ENCODE measurements at places on chromosomes 3 and 15. TPM values are rescaled to one million over a fixed set of nuclear protein-coding genes. Genes with fewer than 3 reads are reported as not detected.

GRCh38 chr15:44193651-44194322 lies 1.3 kb downstream of the FRMD5 start:
- peak; percentile 68 for DNase-seq

Gene TAMM41
- total RNA-seq: 8.9 TPM

- no peak for DNase-seq
Measured at GRCh38 chr3:120689395-120689794, 7.4 kb upstream of the HGD start.

- DNase-seq: no peak
Measured at GRCh38 chr3:104596054-104596453, 770.7 kb upstream of the ALCAM start.

- DNase-seq: no peak
Measured at GRCh38 chr3:20811631-20812030, 625.6 kb upstream of the SGO1 start.

Gene DAZL
- 5.3 TPM for total RNA-seq

DNA sequence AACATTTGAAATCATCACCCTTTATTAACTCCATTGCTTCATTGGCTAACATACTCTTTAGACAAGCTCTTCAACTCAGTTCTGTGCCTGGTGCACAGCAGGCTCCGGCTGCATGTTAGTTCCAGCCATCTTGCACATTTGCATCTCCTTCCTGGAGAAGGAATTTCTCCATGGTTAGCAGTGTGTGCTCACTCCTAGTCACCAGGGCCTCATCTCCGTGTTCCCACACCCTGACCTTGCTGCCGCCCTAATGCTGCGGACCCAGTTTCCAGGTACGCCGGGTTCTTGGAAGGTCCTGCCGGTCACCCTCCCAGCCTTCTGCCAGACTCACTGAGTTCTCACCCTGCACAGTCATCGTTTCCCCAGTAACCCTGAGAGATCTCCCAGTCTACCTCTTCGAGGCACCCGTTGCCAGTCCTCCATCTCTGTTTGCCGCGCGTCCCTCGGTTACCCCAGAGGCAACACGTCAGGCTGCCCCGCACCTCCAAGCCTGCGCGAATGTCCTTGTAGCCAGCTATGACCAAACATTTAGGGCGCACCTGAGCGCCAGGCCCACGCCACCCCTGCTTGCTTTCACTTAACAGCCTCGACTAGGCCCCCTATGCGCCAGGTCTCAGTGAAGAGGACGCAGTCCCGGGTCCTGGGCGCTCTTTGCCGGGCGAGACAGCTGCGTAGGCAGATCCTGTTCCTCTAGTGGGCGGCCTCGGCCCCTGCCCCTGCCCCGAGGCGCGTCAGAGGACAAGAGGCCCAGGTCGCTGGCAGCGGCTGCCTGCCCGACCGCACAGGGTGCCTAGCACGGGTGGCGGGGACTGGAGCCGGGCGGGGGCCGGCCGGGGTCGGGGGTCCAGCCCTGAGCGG lies 747 bp upstream of the ZNF592 start:
- peak; percentile 80 for DNase-seq

Gene XCR1
- not detected for total RNA-seq

DNA sequence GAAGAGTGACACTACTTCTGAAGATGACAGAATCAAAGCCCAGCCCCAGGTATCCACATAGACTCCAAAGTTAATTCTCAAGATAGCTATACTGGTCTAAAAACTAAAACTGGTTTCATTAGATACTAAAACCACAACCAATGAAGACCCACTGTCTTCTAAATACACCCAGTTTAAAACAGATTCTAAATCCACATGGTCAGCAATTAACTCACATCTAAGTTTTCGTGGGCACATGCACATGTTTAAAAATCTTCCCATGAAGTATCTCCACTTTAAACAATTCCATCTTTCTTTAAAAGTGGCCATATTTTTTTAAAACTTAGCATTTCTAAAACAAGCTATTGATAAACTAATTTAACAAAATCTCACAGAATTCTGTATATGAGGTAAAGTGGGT lies 63.1 kb downstream of the GPR160 start:
- DNase-seq: no peak

Gene FMN1
- 2.1 TPM for total RNA-seq

Gene FANCD2OS
- total RNA-seq: not detected

GRCh38 chr3:138296639-138297038 lies 33.0 kb downstream of the NME9 start:
- DNase-seq: no peak

Gene LRRIQ4
- not detected for total RNA-seq

- DNase-seq: peak; percentile 96
Measured at GRCh38 chr3:56468184-56469106, at the start of gene ERC2. Gene ERC2 (minus strand): TSS chr3:56468467.

DNA sequence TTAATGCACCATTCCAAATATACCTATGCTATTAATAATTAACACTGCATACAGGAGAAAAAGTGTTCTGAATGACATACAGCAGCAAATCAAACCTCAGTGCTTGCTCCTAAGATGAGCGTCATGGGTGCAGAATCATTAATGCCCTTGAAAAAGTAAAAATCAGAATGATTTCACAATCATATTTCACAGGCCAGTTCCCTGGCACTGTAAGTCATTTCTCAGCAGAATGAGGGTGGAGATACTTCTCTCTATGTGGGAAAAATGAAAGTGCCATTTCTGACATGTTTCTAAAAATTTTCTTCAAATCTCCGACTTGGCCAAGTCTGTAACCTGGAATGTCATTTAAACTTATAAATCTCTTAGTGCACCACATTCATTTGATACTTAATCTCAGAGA lies 549.8 kb upstream of the AGTR1 start:
- no peak for DNase-seq

Gene LTF
- 1.3 TPM for total RNA-seq

DNA sequence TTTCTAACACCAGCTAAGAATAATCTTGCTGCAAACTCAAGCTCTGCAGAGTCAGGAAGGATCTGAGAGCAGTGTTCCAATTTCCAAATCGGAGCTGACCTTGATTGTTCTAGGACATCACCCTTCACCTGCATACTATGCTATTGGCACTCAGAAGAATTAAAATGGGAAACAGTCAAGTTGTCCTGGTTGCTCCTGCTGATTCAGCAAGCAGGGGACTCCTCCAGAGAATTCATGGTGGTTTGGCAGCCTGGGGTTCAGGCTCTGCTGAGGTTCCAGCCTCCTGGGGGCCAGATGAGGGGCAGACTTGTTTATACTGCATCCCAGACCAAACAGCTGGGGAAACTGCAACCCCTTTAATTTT lies 213.7 kb upstream of the ADAMTS9 start:
- DNase-seq: peak; percentile 12

Gene TRH
- not detected for total RNA-seq

Gene PAQR9
- total RNA-seq: 2.3 TPM

DNA sequence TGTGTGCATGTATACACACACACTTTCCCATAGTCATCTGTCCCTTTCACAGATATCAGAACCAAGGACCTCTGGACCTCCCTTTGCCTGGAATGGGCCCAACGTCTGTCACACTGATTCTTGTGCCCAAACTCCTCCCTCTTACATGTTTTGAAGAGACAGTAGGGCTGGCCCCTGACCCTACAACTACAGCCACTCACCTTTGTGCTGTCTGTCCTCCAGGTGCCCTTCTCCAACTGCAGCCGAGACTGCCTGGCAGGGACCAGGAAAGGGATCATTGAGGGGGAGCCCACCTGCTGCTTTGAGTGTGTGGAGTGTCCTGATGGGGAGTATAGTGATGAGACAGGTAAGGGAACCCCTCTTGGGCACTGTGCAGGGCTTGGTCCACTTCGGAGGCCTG lies 43.2 kb upstream of the CSTA start:
- no peak for DNase-seq

GRCh38 chr3:137769322-137770065 lies 5.4 kb downstream of the SOX14 start:
- peak; percentile 61 for DNase-seq

- DNase-seq: no peak
Measured at GRCh38 chr3:56857178-56857577, 55.4 kb upstream of the ARHGEF3 start.

DNA sequence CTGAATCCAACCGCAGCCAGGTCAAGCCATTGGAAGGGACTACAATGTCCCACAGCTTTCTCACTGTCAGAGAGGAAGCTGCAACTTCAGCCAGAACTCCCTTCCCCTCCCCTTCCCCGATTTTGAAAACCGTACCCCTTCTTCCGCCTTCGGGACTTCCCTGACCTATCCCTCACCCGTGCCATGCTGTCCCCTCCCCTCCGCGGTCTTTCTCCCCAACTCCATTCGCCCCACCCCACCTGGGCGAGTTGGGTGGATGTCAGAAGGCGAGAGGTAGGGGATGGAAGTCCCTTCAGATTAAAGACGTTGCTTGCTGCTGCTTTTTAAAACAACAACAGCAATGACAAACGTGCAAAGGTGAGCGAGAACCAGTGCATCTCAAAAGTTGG lies 723 bp downstream of the CPNE4 start:
- DNase-seq: peak; percentile 48

DNA sequence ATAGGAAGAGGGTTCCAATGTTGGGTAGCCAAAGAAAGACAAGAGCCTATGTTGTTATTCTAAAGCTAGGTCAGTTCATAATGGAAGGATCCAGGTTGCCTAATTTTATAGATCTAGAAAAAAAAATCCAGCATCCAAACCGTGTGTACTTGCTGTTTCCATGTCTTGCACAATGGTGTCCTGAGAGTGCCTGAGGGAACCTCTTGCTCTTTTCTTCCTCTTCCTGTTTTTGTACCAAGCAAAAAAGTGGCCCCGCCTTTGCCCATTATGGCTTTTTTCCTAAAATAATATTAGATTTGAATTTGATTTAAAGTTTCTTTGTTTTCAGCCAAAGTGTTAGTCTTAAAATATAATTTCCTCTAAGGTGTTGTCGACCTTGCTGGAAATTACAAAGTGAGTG lies 224.4 kb downstream of the RYR3 start:
- DNase-seq: no peak

GRCh38 chr15:67175643-67176071 lies 78.8 kb downstream of the AAGAB start:
- no peak for DNase-seq

- peak; percentile 17 for DNase-seq
Measured at GRCh38 chr15:97082830-97083229, 752.3 kb downstream of the NR2F2 start.

Gene CCR2
- total RNA-seq: not detected

Gene GABRR3
- total RNA-seq: not detected

- no peak for DNase-seq
Measured at GRCh38 chr3:173018758-173019157, 122.3 kb downstream of the SPATA16 start.

DNA sequence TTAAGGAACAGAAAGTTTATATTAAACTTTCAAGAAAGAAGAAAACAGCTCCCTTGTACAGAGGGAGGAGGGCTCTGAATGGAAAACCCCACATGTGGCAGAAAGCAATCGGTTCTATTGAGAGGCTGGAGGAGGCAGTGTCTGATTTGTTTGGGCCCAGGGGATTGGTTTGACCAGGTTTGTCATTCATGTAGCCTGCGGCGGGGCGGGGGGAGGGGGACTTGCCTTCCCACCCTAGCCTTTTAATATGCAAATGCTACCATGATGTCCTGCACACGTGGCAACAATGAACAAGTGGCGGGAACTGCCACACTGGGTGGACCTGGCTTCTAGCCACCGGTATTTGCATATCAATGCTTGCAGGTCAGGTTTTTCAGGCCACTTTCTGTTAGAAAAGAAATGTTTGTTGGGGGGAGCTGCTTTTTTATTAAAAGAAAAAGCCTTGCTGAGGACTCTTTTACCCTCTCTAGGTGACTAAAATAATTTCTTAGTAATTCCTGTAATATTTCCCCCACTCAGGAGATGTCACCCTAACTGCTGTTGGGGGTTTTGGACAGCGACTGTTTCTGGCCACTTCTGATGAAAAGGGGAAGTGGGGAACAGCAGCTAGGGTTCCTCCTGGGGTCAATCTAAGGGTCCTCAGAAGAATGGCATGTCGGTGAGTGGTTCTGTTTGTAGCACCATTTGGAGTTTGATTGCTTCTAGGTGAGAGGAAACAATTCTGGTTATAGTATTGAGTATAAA lies 691.2 kb downstream of the TBL1XR1 start:
- peak; percentile 96 for DNase-seq

- DNase-seq: peak; percentile 83
Measured at GRCh38 chr3:10992017-10992942, at the start of gene SLC6A1. Gene SLC6A1 (plus strand): TSS chr3:10992748. CDS start chr3:11017212, 24,464 bp downstream.

- DNase-seq: peak; percentile 75
Measured at GRCh38 chr15:42584031-42584765, 8.8 kb downstream of the STARD9 start.

GRCh38 chr15:73010154-73011152 lies 41.8 kb upstream of the NEO1 start:
- no peak for DNase-seq

Gene CPN2
- total RNA-seq: not detected

DNA sequence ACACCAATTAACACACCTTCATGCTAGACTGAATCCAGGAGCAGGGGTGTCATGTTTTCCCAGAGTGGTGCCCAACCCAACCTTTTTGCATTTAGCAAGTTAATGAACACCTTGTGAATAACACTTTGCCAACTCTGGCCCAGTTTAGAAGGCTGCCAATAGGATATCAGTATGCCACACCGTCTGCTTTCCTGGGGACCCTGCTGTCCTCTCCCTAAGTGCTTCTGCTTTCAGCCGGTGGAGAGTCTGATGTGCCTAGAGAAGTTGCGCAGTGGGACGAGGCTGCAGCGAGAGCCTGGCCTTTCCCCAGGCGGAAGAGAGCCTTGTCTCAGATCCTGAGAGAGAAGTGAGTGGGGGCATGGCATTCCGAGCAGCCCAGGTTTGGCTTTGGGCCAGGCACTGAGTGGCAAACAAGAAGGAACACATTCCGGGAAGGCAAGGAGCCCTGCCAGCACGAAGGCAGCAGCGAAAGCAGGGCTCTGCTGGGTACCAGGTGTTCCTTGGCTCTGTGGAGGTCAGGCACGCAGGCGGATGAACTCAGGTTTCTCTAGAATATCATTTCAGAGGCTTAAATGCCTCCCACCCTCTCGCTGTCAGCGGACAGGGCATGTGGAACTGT lies 36.9 kb downstream of the SENP8 start:
- peak; percentile 36 for DNase-seq

Gene PLA2G4D
- total RNA-seq: not detected

DNA sequence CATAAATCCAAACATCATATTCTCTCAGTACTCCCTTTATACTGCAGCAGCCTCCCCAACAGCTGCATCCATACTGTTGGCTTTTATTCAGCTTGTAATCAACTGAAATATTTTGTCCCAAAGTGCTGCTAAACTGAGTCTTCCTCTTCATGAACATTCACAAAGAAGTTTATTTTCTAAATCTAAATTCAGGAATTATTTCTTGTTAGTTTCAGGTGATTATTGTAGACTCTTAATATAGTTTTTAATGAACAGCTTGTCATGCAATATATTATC lies 269.3 kb upstream of the UBE2E2 start:
- no peak for DNase-seq

DNA sequence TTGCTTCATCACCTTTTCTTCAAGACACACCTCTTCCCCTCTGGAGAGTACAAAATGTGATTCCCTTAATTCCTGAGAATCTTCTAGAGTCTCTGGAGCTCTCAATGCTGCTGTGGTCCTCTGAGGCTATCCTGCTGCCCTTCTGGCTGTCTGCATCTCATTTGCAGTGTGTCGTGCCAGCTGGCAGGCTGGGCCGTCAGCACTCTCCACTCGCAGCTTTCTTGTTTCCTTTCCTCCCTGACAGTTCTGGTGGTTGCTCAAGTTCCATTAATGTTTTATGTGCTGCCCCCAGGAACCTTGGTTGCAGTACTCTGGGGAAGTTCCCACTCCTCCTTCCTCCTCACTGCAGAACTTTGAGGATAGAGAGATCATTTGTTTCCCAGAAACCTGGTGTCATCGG lies 210.8 kb upstream of the ROPN1 start:
- no peak for DNase-seq

Gene AADACL2
- not detected for total RNA-seq

Gene CLDN16
- not detected for total RNA-seq

- DNase-seq: peak; percentile 62
Measured at GRCh38 chr3:43162230-43163084, 56.6 kb upstream of the POMGNT2 start.

Gene CPA3
- not detected for total RNA-seq

Gene HRG
- not detected for total RNA-seq

All from GM23338 (cell line).